ENCODE measurements at places on chromosomes 13 and 19.

GRCh38 chr13:73767747-73768315, 366.4 kb downstream of the KLF12 start:
- DNase-seq = peak; percentile 9

DNA sequence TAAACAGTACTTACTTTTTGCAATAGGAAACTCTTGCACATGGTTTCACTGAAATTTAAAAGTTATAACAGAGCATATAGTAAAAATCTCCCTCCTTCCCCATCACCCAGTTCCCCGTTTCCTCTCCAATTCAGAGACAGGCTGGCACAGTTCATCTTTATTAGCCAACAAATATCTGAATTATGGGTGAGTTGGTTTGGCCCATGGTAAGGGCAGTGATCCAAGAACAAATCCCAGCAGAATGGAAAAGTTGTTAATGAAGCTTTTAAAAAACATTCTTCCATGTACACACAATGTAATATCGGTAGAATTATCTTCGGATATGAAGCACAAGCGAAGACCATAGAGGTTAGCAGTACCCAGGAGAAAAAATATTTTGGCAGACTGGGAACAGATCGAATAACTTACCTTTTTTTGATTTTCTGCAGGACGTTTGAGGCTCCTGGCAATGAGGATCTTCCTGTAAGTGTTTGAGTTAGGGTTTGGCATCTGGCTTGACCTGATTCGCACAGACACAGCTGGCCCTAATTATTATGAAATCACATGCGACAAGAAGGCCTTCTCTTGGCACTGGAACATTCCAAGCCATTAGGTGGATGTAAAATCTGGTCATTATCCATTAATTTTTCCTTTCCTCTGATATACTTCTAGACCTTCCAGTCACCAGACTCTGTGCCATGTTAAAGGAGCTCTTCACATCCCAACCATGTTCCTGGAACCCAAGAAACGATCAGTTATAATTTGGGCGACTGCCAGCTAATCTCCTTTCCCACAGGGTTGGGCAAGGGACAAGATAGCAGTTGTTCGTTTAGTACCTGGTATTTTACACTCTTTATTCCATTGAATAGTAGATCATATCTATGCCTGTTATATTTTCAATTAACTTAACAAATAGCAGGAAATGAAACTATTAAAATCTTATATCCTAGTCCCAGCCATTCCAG, 139.4 kb upstream of the TSC22D1 start:
- DNase-seq = no peak

DNA sequence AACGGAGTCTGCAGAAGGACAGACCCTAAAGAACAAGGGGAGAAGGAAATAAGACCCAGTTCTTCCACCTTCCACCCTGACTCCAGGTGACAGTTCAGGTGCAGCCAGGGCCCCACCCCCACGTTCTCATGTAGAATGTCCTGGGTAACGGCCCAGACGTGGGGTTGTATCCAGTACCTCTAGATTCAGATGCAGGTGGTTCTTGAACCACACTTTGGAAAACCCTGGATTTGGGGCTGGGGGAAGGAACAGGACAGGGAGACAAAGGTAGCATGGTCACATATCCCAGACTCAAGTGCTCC, 2.2 kb downstream of the DMPK start:
- DNase-seq = no peak

DNA sequence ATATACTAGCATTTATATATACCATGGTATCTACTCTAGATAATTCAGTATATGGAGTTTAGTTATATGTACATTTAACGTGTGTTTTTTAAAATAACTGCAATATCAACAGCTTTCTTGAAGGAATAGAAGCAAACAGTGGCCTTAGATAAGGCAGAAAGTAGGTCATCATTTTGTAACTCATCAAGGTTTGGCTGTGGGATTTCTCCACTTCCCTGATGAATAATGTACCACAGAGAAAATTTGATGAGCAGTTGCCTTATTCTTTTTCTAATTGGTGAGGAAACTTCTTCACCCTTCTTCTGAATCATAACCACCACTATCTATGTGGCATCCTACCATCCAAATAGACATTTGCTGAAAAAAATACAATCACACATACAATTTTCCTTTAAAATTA, 590.2 kb upstream of the SPRY2 start:
- DNase-seq = no peak

- no peak for DNase-seq
Measured at GRCh38 chr13:67493835-67494234, 263.7 kb upstream of the PCDH9 start.

DNA sequence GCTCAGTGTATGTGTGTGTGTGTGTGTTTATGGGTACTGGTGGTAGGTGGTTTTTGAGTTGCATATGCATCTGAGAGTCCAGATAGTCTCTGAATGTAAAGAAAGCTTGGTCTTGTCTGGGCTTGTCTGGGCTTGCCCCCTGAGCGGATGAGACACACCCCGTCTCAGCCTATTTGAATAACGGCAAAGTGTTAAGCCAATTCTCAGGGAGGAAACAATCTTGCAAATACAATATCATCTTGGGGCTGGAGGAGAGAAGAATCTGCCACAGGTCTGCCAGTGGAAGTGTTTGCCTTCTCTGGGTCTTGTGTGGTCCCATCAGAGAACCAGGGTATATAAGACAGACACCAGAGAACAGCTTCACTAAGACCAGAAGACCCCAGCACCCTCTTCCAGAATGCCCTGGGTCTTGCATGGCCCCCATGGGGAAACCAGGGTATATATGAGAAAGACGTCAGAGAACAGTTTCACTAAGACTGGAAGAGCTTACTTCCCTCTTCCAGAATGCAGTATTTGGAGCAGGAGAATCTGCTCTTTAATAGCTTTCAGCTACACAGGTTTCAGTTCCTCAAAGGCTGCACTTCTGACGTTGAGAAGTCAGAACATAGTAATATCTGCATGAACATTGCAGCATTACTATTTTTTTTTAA, 13.3 kb downstream of the CD70 start:
- no peak for DNase-seq

All from kidney tubule cell (primary cell).